Spinal cord (tissue), 10 donors: ENCODE measurements at places on chromosomes 5 and 9.
A peak's percentile ranks its signal among the peaks of the same experiment; 100 is the strongest.

DNA sequence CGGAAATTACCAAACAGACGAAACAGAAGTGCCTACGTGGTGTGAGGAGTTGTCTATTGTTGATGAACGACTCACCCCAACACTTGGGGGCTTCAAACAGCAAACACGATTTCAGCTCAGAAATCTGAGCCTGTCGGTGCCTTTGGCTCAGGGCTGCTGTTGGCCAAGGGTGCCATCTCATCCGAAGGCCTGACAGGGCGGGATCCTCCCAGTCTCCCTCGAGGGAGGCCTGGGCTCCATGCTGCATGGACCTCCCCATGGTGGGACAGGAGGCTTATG, 1.3 kb downstream of the LRRC14B start:
- no peak for DNase-seq

GRCh38 chr9:121634329-121635261, 16.8 kb upstream of the DAB2IP start:
- DNase-seq, result no peak

- no peak for DNase-seq
These were observed 188.9 kb upstream of the RPS23 start for GRCh38 chr5:82466986-82467561.

- no peak for DNase-seq
These were observed 3.9 kb downstream of the SEPTIN8 start for GRCh38 chr5:132773114-132773513.

DNA sequence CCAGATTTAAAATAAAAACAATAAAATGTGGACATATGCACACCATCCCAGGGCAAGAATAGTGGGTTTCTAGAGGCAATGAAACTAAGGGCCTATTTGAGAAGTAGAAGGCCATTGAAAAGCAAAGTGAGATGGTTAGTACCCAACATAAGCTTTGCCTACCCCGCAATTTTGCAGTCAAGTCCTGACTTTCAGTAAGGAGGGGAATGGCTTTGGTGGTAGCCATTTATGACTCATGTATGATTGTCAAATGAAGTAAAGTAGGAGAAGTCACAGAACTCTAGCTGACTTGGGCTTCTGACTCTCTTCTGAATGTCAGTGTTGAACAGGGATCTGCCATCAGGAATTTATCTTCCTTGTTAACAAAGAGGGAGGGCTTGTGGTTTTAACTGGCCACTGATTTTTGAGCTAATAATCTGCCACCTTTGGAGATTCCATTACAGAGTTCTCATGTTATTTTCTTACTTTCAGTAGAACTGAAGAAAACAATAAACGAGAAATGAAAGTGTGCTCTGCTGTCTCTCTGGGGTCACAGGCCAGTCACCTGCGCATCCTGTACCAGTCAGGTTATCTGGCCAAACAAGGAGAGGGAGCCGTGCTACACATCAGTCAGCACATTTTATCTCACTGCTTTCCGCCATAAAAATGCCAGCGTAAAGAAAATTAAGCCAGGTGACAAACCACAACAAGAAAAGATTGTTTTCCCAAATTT, 14.3 kb upstream of the SNCAIP start:
- DNase-seq, result no peak

DNA sequence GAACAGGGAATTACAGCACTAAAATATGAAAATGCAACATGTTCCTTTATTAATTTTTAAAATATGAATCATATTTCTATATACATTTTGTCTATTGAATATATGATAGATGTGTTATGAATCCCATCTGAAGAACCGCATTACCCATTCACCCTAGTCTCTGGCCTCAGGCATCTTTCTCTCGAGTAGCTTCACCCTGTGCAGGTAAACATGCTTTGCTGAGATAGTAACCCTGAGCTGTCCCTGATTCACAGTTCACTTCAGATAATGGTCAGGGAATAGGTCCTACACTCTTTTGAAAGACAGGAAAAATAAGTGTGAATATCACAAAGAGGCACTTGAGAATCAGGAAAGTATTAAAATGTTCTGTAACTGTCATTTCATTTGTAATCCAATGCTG, 766.8 kb downstream of the IRX1 start:
- no peak for DNase-seq

DNA sequence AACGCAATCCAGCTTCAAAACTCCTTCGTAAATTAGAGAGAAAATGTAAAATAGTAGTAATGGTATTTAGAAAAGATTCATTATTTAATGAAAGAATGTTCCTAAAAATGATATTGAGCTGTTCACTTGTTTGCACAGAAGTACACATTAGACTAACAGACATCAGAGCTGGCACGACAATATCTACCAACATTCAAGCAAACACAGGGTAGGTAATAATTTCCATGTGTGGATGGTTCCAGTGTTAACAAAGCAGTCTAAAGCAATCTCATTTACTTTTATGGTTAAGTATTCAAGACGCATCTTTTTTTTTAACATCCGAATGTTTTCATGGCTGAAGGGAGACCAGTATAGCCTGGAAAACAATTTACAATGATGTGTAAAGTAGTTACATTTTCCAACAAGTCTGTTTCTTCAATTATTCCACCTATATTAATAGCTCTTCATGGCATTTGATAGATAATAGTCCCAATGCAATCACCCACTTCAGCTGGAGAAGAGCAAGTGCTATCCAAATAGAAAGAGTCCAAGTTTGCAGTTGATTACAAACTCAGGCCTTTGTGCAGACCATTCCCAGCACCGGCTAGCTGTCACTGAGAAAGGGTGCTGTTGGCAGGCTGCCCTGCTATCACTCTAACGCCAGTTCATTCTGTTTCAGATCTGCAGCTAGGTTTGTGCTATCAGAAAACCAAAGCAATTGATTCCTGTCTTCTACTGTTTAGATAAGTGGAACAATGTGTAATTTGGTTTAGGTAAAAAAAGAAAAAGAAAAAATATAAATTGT, 458.8 kb downstream of the DTWD2 start:
- DNase-seq, result peak; percentile 65

GRCh38 chr9:134191455-134192209, 27.3 kb upstream of the RNU6ATAC start:
- no peak for DNase-seq

DNA sequence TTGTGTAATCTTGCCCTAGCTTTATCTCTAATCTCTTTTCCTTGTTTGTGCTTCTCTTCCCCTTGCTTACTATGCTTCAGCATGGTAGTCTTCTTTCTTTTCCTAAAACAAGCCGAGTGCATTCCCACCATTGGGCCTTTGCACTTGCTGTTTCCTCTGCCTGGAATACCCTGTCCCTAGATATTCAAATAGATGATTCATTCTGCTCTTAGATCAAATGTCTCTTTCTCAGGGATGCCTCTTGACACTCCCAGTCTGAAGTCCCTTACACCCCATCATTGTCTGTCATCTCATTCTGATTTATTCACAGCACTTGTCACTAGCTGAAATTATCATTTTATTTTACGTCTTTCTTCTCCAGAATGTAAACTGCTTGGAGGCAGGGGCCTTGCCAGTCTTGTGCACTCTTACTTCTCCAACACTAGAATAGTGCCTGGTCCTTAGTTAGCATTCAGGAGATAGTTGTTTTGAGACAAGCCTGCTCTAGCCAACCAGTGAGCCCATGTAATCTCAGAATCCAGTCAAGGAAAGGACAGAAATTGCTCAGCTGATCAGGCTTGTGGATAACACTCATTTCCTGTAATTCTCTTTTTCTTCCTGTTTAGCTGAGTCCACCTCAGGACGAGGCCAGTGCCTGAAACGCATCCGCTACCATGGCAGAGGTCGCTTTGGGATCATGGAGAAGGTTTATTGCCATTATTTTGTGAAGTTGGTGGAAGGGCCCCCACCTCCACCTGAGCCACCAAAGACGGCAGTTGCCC, 25.4 kb downstream of the MRPL22 start:
- DNase-seq, result no peak
